ENCODE measurements at places on chromosomes 16 and 17.

- DNase-seq = no peak
Observed at GRCh38 chr17:15266325-15267125, 1.4 kb upstream of the PMP22 start.

DNA sequence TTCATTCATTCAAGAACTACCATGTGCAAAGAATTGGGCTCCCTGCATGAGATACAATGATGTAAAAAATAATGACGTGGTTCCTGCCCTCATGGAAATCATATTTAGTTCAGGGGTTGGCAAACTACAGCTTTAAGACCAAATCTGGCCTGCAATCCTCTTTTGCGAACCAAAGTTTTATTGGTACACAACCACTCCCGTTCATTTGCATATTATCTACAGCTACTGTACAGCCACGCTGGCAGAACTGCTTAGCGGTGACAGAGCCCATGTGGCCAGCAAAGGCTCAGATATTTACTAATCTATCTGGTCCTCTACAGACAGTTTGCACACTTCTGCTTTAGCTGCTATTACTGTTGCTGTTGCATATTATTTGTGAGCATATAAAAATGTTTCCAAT, 167.7 kb downstream of the XYLT1 start:
- DNase-seq = no peak

DNA sequence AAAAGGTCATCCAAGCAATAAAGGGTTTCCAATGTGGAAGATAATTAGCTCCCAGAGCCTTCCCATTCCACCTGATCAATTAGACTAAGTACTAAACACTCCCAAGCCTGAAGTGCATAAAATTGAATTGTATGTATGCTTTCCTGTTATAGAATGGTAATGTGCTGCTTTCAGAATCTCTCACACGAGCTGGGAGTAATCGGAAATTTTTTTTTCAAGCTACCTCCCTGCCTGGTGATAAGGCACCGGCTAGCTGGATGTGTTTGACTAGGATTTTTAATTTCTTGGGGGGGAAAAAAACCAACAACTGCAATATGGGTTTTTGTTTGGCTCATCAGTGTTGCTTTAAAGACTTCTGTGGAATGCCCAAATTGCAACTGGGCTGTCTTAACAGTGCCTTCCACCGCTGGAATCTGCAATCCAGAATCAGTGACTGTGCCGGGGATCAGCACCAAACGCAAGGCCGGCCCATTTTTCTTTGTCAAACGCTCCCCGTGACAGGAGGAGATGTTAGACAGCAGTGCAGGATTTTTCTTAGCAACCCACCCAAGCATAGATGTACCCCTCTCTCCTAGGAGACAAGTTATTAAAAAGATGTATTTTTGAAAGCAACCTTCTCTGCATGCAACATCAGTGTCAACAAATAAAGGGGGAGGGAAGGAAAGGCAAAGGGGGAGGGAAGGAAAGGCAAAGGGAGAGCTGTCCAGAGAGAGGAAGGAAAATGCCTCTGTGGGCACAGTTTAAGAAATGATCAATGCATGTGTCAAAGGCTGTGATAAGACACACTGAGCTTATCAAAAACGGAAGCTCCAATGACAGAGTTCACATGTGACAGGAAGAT, 387.2 kb downstream of the NPIPA8 start:
- no peak for DNase-seq

GRCh38 chr17:82030470-82031302, 792 bp upstream of the RAC3 start:
- DNase-seq = peak; percentile 84

DNA sequence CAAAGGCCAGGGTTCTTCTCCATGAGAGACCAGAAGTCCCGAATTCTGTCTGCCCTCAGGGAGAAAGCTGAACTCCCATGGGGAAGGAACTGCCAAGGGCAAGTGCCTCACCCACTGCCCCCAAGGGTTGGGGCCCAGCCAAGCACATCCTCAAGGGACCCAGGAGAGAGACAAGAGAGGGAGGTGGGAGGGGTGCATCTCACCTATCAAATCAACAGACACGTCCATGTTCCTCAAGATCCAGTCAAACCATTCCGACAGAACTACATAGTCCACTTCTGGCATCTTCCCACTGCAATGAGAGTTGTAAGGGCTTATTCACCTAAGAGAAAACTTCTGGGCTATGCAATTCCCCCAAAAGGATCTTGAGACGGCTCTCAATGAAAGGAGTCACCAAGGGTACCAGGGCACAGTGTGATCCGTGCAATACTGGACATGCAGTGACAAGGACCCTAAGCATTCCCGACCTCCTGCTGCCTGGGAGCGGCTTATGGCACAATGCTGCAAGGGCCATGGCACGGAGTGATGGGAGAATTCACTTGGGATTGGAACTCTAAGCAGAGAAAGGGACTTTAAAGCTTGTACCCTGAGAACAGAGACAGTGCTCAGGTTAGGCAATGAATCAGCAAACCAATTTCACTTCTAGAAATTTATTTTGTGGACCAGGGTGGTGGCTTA, 32.2 kb downstream of the TK2 start:
- no peak for DNase-seq

- DNase-seq = no peak
Observed at GRCh38 chr17:71234349-71234748, 886.5 kb upstream of the SOX9 start.

DNA sequence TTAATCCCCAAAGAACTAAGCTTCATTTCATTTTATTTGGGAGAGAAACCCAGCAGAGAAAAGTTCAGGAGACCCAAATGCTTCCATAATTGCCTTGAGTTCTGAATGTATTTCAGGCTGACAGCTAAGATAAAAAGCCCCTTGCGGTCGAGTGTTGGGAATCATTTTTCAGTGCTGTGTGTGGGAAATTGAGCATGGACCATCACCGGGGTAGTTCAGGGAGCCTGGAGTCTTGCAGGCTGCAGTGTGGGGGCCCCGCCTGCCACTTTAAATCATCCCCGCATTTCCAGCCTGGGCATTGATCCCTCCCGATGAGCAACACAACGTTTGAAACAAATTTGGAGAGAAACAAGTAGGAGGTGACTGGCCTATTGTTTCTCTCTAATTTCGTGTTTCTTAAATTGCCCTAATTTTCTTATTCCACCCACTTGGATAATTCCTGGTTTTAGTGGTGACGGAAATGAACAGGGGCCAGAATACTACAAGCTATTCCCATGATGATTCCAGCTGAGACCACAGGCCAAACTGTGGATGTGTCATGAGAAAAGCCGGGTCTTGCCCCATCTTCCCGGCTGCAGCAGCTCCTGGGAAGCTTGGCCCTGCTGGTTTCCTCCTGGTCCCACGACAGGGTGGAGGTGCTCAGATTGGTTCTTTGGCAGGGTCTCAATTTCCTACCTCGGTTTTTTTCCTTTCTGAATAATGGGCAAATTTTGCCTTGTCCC, 75.1 kb downstream of the FOXL1 start:
- DNase-seq = no peak

- no peak for DNase-seq
Observed at GRCh38 chr17:74768069-74768762, 7.9 kb downstream of the NAT9 start.

GRCh38 chr16:77592021-77592420, 130.3 kb upstream of the NUDT7 start:
- no peak for DNase-seq

GRCh38 chr16:10888320-10888937, 11.4 kb downstream of the CIITA start:
- DNase-seq = no peak

DNA sequence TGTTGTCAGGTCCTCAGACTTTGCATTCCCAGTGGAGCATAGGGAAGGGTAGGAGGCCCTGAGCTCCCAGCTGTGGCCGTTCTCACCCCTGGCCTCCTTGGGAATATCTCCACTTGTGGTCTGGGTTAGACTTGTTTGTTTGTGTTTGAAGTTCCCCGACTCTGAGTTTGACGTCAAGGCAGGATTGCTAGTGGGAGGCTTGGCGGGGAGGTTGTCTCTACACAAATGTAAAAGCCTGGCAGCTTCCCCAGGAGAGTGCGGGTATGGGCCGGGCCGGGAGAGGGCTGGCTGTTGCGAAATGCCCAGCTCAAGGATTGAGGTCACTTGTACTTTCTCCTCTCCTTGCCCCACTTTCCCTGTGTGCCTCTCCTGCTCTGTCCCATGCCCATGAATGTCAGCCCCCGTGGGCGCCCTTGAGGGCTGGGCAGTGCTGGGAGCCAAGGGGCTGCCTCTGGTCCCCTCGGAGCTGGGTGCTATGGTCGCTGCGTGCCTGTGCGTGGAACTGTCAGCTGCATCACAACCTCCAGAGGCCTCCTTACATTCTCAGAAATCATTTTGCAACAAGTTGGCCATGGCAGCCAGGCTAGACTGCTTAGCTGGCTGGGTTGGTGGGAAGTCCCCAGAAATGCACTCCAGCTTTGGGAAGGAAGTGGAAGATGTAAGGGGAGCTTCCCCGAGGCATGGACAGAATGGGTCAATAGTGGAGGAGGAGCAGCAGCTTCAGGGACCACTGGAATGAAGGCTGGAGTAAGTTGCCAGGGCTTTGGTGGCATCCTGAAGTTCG, 84.3 kb downstream of the KSR1 start:
- no peak for DNase-seq

DNA sequence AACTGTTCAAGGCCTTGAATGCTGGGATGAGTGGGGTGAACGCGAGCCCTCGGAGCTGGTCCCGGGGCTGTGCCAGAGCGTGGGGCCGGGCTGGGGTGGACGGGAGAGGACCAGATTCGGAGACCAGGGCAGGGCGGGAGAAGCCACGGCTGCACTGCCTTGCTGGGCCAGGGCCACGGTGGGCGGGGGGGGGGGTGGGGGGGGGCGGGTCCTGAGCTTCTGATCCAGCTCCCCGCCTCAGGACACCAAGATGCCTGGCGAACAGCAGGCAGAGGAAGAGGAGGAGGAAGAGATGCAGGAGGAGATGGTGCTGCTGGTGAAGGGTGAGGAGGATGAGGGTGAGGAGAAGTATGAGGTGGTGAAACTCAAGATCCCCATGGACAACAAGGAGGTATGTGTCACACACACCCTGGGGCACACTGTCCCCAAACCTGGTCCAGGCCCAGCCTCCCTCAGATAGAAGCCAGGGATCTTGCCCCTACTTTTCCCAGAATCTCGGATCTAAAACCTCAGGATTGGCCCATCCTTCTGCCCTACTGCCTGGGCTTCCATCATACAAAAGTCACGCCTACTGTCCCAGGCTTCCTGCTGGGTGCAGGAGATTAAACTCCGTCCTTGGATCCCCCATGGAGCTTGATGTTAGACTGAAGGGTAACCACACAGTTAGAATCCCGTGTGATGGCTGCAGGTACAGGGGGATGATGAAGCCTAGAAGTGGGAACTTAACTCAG, 563 bp downstream of the ZNF771 start:
- DNase-seq = no peak

DNA sequence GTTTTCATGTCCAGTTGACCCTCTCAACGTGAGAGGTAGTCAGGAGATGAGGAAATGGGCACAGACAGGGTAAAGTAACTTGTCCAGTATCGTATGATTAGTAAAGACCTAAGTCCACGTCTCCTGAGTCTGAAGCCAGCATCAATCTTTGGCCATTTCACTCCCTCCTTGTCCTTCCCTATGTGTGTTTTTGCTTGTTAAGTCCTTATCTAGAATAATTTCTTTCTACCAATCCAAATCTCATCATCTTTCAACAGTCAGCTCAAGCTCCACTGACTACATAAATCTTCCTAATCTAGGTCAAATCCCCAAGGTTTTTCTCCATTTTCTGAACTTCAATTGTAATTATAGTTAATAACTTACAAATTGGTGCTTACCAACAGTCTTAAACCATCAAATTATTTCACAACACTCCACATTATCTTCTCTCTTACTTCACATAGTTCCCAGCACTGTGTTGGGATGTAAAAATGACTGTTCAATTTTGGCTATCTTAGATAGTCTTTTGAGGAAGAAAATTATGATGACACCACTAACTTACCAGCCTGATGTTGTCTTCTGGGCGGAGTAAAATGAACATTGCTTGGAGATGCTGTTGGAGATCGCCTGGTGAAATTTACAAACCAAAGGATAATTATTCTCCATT, 72.3 kb upstream of the CORO6 start:
- no peak for DNase-seq

DNA sequence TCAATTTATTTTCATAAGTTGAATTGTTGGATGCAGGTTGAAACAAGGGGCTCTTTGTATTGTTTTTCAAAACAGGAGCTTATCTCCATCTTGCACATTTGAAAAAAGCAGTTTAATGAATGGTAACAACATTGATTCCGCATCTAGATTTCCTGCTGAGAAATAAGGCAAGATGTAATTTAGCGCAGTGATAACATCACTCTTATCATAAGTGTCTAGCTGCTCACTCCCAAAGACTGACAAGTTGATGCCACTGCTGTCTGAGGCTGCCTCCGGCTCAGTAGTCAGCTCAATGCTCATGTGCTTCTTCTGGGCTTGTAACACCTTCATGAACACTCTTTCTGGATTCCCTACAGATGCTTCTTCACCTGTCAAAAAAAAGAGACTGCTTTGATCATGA, 92.4 kb downstream of the KPNA2 start:
- peak; percentile 88 for DNase-seq

DNA sequence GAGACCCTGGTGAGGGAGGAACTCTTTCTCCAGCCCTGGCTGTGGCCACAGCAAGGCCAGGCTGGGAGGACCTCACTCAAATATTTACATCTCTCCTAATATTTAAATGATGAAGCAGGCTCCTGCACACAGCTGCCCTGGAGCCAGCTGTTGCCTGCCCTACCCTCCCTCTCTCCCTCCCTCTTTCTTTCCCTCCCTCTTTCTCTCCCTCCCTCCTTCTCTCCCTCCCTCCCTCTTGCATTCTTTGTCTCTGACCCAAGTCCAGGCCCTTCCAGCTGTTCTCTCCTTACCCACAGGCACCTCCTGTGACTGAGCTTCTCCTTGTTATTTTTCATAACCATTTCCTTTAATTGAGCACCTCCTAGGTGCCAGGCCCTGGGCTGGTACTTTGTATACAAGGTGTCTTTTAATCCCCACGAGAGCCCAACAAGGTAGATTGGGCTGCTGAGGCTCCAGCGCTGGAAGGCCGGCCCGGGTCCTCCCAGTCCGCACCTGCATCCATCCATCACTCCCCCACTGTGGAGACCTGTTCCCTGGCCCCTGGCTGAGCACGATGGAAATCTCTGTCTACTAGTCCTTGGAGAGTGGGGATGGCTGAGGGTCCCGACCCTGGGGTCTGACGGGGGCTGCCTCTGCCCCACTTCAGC, 242.3 kb downstream of the SEC14L1 start:
- no peak for DNase-seq

DNA sequence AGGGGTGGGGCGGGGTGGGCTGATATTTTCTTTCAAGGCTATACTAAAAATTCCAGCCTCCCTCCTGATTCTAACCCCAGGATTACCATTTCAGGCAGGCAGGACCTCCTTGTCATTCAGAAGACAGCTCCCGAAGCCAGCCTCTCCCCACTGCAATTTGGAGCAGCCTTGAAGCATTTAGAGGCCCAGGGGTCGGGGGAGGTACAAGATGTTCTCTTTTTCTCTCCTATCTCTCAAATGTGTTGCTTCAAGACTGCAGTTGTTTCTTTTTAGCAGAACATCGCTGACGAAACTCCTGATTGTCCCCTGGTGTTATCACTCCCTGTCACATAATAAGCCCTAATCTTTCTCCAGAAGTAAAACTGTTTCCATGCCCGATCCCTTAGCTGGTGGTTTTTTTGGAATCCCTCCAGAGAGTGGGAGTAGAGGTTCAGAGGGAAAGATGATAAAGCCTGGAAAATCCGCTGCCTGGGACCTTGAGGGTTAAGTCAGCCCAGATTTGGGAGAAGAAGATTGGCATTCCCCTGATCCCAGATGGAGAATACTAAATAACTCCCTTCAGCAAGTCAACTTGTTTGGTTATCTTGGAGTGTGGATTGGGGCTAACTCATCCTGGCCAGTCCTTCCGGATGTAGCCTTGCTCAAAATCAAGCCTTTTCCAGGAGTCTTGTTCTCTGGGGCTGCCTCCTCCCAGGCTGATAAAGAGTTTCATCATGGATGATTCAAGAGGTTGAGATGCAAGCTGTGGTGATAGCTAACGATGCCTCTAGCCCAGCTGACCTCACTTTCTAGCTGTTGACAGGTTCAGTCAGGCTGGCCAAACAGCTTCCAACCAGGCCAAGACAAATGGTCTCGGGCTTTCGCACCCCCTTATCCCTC, 71.3 kb downstream of the SOX9 start:
- DNase-seq = no peak

Measured in Jurkat, Clone E6-1 (cell line).